ENCODE measurements at places on chromosomes 3 and 15. TPM values are rescaled to one million over a fixed set of nuclear protein-coding genes. Genes with fewer than 3 reads are reported as not detected.
A peak's percentile ranks its signal among the peaks of the same experiment; 100 is the strongest.

DNA sequence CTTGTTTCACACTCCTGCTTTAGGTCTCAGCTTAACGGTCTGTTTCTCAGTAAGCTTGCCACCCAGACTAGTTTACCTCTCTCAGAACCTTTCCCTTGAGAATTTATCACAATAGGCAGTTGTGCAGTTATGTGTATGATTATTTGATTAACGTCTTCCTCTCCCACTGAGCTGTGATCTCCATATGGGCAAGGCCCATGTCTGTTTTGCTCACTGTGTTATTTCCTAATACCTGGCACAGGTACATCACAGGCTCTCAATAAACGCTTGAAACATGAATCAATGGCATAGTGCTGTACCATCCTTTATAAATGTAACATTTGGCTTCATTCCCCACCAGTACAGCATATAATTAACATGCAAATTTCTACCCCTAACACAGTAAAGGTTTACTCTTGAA lies 29.1 kb upstream of the RARRES1 start:
- DNase-seq, result no peak

DNA sequence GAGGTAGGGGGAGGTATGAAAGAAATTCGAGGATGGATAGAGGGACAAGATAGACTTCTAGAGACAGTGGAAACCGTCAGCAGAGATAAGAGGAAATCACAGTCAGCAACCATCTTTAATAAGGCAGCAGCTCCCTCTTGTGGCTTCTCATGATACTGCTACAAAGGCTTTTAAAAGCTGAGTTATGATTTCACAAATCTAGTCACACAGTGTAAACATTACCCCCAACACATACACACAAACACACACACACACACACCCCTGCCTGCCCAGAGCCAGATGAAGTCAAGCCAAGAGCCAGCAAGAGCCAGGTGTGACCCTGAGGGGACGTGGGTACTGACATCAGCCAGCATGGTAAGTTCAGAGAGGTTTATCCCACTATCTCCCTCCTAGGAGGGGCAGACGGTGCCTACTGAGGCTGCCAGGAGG lies 18.9 kb upstream of the TGM5 start:
- DNase-seq, result peak; percentile 46

DNA sequence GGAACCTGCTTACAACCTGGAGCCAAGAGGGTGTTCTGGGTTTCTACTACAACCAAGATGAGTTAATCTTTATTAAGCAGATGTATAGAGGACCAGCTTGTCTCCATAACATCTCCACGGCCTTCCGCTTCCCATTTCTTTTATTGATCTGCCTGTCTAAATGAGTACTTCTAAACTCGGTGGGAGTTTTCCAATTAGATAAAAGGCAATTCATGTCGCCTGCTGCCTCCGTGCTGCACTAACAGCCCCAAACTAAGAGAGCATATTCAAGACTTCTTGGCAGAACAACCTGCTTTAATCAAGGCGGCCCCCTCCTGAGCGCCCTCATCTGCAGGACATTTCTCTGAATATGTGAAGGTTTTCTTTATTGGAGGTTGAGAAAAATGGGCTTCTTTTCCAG lies 270.1 kb downstream of the PDCD6IP start:
- no peak for DNase-seq

GRCh38 chr3:54093491-54094248 lies 28.7 kb upstream of the CACNA2D3 start:
- DNase-seq, result no peak

DNA sequence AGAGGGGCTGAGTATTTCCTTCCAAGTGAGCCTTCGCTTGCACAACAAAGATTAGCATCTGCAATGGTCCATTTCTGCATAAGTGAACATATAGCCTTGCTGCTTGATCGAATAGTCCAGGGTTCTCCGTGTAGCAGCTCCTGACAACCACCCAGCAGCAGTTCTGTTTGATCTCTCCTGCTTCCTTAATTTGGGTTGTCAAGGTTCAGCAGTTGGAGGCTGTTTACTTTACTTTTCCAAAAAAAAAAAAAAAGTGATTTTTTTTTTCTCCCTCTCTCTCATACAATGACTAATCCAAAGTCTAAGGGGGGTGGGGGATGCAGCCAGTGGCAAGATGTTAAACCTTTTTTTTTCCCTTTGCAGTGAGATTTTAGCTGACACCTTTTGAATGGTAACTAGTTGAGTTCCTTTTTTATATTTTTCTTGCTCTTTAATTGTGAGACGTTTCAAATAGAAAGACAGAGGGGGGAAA lies 3.6 kb downstream of the FOXP1 start:
- DNase-seq, result peak; percentile 57

DNA sequence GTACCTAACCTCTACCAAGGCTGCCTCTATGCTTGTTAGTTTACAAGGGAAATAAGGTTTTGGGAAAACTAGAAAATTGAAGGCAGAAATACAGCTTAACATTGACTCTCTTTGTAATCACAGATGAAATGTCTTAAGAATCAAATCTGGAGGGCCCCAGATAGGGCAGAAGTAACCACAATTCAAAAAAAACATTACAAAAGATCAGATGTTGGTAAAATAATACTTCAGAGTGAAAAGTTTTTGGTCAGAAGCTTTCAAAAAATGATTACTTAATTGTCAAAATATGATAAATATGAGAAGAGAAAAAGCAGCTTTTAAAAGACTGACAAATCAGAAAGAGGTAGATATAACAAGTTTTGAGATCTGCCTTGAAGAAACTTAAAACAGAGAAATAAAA lies 425.1 kb upstream of the NECTIN3 start:
- no peak for DNase-seq

DNA sequence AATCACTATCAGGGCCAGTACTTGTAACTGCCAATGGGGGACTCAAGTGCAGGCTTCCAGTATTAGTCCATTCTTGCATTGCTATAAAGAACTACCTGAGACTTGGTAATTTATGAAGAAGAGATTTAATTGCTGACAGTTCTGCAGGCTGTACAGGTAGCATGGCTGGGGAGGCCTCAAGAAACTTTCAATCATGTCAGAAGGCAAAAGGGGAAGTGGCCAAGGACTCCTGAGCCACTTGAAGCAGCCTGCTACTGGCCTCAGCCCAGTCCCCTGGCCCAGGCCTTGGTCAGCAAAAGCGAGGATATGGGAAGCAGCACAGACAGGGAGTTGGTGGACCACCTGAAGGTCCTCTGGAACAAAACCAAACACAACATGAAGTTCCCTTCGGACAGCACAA lies 29.2 kb upstream of the OR5K1 start:
- DNase-seq, result no peak

GRCh38 chr3:32310336-32310735 lies 71.9 kb downstream of the CMTM8 start:
- DNase-seq, result no peak

GRCh38 chr3:144085964-144086363 lies 114.3 kb downstream of the DIPK2A start:
- no peak for DNase-seq

DNA sequence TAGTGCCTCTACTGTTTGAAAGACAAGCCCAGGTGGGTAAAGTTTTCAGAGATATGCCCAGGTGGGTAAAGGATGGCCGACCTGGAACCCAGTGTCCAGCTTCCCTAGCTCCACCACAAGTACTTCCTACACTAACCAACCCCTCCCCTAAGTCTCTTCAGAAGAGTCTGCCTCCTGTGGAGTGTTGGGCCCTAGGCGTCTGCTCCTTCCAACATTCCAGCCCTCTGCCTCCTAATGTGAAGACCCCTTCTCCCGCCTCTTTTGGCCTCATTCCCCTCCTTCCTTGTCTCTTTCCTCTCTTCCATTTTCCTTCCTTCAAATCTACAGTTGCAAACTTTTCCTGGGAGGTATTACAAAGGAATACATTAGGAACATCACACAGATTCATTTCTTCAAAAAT lies 38.6 kb downstream of the CNTN3 start:
- DNase-seq, result no peak

- DNase-seq, result no peak
Observed at GRCh38 chr3:76765511-76765910, 274.4 kb upstream of the ROBO2 start.

- no peak for DNase-seq
Observed at GRCh38 chr15:92681141-92681631, 25.6 kb upstream of the FAM174B start.

GRCh38 chr3:140527156-140527555 lies 150.7 kb upstream of the TRIM42 start:
- no peak for DNase-seq

- no peak for DNase-seq
Observed at GRCh38 chr3:128874481-128875180, 4.8 kb upstream of the ACAD9 start.

- no peak for DNase-seq
Observed at GRCh38 chr3:124748560-124749198, 18.4 kb downstream of the UMPS start.

DNA sequence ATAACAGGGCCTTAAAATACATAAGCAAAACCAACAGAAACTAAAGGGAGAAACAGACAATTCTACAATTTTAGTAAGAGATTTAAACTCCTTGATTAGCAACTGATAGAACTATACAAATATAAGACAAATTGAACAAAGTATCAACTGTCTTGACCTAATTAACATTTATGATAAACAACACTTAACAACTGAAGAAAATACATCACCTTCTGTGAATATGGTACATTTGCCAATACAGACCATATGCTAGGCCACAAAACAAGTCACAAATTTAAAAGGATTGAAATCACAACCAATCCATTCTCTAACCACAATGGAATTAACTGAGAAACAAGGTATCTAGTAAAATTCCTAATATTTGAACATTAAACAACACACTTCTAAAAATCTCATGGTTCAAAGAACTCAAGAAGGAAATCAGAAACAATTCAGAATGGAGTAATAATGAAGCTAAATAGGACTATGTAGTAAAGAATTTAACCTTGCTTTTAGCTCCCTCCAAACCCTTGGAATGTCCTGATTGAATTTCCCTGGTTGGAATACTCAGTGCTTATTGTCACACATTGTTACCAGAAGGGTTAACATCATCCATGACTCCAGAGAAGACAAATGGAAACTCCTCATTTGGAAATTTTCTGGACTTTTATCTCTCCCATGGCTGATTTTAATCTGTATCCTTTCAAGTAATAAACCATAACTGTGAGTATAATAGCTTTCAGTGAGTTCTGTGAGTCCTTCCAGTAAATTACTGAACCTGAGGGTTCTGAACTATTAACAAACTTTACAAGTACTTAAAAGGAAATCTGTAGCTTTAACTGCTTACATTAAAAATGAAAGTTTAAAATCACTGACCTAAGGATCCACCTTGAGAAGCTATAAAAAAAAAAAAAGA lies 88.8 kb downstream of the DLG1 start:
- DNase-seq, result no peak

GRCh38 chr3:17629400-17629799 lies 113.0 kb downstream of the TBC1D5 start:
- DNase-seq, result no peak

DNA sequence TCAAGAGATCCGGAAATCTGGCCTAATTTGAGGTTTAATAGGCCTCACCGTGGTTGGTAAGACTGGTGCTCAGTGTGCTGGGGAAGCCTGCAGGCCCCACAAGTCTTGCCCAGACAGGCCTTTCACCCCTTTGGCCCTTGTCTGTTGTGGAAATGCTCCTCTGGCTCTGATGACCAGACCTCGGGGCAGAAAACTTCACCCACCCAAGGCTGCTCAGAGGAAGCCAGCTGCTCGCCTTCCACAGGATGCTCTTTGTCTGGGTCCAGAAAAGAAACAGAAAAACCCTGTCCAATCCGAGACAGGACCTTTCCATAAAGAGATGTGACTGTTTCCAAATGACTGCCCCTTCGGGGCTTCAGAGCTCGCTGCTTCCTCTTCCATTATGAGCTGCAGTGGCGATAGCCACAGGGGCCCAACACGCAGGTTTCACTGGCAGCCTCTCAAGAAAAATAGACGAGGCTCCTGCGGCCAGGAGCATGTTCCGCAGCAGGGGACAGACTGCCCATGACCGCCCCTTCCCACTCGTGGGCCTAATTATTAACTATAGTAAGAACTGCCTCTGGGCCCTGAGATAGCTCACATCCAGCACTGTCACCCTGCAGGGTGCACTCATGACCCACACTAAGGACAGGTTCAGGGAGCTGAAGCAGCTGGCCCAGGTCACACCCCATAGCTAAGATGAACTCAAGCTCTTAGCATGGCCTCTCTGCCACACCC lies 6.8 kb upstream of the SNX22 start:
- no peak for DNase-seq

DNA sequence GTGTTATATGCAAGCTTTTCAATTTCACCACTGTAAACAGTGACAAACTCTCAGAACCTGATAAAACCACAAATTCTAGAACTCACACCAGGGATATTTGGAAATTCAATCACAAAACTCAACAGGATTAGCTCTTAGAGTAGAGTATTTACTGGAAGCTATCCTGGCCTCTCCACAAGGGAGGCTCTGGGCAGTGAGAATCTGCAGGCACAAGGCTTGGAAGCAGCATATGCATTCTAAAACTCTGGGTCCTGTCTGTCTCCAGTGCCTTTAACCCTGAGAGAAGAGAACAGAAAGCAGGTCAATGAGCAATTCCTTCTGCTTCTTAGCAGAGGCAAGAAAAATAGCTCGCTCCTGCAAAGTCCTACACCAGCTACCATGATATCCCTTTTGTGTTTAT lies 23.4 kb downstream of the PLSCR4 start:
- DNase-seq, result no peak

GRCh38 chr3:169846458-169847193 lies 23.1 kb downstream of the LRRC31 start:
- no peak for DNase-seq

GRCh38 chr3:184636741-184637316 lies 75.0 kb downstream of the MAGEF1 start:
- DNase-seq, result no peak

GRCh38 chr15:61227950-61228936 lies 859 bp downstream of the RORA start:
- DNase-seq, result no peak

DNA sequence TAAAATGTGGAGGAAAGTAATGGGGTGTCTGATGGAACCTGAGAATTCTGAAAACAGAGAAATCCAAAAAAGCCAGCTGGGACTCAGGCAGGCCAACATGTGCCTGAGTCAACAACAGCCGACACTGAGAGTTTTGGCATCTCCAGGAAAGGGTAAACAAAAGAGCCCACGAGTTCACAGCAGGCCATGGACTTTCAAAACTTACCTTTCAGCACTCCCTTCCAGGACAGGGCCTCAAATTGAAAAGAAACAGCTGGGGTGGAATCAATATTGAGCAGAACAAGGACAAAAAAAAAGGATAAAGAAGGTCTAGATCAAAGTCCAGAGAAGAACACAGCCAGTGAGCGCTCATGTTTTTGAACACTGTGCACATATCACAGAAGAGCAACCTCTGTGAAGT lies 735.4 kb upstream of the GRM7 start:
- no peak for DNase-seq

Gene COL6A5
- total RNA-seq, result not detected

Gene PLSCR4
- total RNA-seq, result 7.9 TPM

Gene UBAP1L
- total RNA-seq, result 2.7 TPM

Gene FOXL2
- 1.8 TPM for total RNA-seq

Gene SELENOS
- total RNA-seq, result 71.3 TPM

Gene GATM
- total RNA-seq, result 3.3 TPM

Gene CPNE4
- total RNA-seq, result not detected

Gene SAMD7
- total RNA-seq, result not detected

Gene LMCD1
- total RNA-seq, result 23.9 TPM

Gene ATP10A
- not detected for total RNA-seq

Gene CCDC191
- 1.9 TPM for total RNA-seq

Gene MUC13
- 5.0 TPM for total RNA-seq

Gene SIDT1
- 1.0 TPM for total RNA-seq

Gene CGNL1
- total RNA-seq, result 8.3 TPM

Gene FBXO45
- 14.5 TPM for total RNA-seq

Gene MFN1
- 46.3 TPM for total RNA-seq

Gene CPLX3
- not detected for total RNA-seq
